Activated T-cell treated with anti-CD3 and anti-CD28 coated beads for 1 hour (primary cell): ENCODE measurements at places on chromosomes 1 and 21.

GRCh38 chr1:186202271-186202764, 172.7 kb downstream of the TPR start:
- DNase-seq = no peak

- DNase-seq = no peak
These were observed 609.4 kb upstream of the PKN2 start for GRCh38 chr1:88074661-88075060.

GRCh38 chr1:160363010-160363409, 3.9 kb upstream of the NHLH1 start:
- DNase-seq = no peak

DNA sequence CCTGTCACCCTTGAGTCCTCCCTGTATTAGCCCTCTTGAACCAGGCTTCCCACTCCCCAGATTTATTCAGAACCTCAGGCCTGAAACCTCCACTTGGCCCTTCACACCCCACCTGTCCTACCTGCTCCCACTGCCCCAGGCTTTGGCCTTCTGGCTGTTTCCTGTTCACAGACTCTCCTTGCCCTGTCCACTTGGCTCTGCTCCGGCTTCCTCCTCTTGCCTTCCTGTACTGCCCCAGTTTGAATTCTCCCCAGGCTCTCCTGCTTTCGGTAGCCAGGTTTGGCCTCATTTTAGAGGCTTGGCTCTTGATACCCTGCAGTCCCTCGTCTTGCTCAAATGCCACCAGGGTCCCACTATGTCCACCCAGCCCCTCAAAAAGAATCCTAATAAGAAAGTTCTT, 385.2 kb downstream of the KCNH1 start:
- DNase-seq = no peak

- DNase-seq = no peak
These were observed 20.9 kb downstream of the POFUT2 start for GRCh38 chr21:45266518-45267389.

DNA sequence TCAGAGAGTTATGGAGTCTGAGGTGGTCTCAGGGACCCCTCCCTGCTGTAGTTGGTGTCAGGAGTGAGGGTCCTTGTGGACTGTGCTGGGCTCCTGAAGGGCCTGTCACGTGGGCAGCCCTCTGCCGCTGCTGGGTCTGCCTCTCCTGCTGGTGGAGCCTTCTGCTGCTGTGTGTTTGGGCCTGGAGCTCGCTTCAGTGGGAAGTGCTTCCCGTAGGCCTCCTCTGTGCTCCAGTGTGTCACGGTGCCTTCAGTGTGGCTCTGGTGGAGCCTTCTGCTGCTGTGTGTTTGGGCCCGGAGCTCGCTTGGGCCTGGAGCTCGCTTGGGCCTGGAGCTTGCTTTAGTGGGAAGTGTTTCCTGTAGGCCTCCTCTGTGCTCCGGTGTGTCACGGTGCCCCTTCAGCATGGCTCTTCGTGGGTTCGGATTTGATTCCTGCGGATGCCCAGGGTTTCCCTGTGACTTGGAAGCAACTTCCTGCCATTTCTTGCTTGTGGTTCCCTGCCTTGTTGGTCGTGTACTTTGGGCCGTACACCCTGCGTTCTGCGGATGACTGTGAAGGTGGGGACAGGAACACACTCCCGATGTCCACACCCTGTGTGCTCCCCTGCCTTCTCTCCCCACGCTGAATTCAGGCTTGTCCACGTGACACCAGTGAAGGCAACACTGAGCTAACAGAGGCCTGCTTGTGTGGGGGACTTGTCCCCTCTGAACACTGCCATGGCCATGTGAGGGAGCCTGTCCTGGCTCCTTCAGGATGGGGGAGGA, 19.5 kb downstream of the C1orf174 start:
- DNase-seq = no peak

DNA sequence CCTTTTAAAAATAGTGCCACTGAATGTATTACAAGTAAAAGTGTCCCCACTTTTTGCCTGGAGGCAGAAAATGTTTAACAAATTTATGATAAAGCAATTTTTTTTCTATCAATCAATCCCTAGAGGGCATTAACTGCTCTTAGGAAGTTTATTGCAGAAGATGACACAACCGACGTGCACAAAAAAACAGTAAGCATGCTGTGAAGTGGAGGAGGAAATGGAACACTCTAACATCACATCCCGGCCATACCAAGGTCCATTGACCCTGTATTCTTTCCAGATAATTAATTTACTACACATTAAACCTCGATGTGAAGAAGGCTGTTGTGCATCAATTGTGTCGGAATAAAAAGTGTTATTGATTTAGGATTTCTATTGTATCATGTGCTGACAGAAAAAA, 264.9 kb upstream of the NR5A2 start:
- DNase-seq = no peak

- DNase-seq = no peak
These were observed 77.1 kb downstream of the PGBD5 start for GRCh38 chr1:230349020-230349393.

DNA sequence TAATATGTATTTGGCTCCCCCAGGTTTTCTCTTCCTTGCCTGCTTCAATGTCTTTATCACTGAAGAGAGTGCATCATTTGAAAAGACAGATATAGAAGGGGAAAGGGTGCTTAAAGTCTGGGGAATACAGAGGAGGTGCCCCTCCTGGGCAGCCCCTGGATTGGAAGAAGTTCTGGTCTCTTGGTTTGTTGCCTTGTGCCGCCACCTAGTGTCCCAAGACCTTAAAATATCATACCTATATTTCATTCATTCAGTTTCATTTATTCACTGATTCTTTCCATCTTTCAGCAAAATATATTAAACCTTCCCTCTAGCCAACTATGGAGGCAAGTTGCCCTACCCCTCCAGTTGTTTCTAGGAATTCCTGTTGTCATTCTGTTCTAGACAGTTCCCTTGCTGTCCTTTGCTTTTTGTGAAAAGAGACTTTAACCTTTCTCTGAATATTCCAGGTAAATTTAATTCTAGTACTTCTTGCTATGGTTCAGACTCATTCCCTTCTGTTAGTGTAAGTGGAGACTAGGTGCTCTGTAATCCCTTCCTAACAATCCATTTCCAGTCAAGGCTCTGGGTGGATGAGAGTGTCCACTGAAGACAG, 56.1 kb downstream of the MEF2D start:
- DNase-seq = no peak

DNA sequence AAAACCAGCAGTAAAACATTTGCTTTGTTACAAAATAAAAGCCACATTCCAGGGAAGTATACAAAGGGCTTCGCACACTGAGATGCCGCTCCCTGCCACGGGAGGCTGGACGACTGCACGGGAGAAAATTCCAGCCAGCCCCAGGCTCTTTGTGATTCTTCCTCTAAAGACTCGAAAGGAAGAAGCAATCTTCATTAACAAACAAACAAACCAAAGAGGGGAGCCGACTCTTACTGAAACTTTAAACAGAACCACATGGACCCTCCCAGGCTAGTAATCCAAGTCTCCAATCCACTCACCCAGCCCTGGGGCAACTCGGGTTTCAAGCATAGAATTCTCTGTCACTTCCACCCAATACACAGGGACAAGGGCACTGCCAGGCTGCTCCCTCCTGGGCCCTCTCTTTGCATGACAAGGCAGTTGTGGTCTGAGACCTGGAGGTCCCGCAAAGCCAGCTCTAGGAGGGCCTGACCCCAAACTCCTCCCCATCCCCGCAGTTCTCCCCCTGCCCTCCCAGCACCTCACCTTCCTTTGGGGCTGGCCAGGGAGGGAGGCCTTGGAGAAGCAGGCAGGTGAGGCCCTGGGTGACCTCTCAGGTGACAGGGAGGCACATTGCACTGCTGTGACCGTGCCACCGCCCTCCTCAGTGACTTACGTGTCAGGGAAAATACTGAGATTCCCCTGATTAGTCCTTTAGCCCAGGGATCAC, 26.6 kb upstream of the COL18A1 start:
- DNase-seq = no peak

DNA sequence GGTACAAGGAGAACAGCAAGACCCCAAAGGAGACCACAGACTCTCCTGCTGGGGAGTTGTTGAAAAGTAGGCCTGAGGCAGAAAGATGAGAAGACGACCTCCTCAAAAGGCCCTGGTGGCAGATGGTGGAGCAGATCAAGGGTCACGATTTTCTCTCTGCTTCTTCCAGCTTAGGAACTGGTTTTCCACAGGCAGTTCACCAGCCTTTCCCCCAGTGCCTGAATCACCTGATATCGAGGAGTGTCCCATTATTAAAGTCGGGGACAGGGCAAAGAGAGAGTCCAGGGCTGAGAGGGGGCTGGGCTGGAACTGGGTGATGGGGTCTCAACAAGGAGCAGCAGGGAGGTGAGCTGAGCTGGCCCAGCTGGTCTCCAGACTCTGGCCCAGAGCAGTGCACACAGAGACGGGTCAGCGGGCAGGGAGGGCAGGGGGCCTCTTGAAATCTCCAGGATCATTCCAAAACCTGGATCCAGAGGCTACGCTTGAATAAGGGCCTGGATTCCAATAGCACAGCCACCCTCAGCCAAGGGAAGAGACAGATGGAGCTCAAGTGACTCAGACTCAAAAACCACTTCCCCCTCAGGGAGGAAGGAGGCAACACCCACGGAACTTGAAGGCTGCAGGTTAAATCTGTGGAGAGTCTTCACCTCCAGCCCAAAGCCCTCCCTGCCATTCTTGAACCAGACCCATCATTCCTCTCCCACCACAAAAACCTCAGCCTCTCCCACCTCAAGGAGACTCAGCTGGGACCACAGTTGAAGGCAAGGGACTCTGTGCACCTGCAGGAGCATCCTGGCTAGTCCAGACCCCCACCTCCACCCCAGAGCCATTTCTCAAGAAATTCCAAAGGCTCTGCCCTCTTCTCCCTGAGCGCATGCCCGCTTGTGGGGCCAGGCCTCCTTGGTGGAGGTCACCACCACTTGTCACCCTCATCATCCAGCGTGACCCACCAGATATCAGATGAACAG, at the start of gene S100A5:
TSS of gene S100A5 (minus strand) at position 541 of the 968 bp plus-strand sequence. CDS start 743 bp downstream, outside the sequence.
- peak; percentile 46 for DNase-seq

DNA sequence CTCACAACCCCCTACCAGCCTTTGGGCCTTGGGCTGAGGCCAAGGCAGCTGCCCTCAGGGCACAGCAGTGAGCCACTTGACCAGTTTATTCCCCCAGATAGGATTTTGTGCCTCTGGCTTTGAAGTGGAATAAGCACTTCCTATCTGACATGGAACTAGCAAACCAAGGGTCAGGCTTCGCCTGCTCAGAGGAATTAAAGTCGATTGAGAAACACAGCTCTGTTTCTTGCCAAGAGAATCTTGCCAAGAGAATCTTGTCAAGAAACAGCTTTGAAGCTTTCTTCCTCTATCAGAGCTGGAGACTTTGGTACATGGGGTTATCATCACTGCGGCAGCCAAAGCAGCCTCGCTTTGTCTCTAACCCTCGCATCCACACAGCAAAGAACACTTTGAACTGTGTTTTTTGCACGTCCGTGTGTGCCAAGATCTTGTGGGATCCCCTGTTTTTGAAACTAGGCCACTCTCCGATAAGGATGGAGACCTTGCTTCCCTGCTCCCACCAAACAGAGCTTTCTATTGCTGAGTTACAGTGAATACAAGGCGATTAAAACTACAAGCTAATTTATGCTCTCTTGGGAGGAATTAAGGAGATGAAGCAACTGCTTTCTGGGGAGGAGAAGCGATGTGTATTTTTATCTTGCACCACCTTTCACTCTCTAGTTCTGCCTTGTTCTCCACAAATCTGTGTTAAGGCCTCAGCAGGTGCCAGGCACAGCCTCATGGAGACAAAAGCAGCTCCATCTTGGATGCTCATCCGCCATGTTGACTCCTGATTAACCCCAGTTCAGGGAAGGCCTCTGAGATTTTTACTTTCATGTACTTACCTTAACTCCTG, 67.3 kb downstream of the RHOU start:
- no peak for DNase-seq

DNA sequence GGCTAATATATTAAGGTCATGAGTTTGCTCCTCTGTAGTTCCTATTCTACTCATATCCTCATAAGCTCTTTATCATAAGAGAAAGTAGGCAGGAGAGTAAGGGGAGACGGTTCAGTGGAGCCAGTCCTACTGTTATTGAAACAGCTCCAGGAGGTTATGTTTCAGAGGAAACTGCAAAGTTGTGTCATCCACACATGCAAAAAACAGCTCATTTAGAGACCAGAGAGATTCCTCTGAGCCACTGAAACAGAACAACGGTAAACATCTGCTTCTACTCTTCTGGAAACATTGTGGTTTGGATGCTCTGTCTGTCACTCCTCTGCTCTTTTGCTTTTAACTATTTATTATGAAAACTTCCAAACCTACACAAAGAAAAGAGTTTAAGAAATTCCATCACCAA, 66.3 kb upstream of the PPP2R5A start:
- no peak for DNase-seq

DNA sequence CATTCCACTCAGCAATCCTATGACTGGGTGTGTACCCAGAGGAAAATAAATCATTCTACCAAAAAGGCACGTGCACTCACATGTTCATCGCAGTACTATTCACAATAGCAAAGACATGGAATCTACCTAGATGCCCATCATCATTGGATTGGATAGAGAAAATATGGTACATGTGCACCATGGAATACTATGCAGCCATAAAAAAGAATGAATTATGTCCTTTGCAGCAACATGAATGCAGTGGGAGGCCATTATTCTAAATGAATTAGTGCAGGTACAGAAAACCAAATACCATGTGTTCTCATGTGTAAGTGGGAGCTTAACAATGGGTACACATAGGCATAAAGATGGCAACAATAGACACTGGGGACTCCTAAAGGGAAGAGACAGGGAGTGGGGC, 39.9 kb upstream of the SLC35F3 start:
- DNase-seq = no peak

- no peak for DNase-seq
These were observed 130.5 kb downstream of the RHOU start for GRCh38 chr1:228865627-228866330.

DNA sequence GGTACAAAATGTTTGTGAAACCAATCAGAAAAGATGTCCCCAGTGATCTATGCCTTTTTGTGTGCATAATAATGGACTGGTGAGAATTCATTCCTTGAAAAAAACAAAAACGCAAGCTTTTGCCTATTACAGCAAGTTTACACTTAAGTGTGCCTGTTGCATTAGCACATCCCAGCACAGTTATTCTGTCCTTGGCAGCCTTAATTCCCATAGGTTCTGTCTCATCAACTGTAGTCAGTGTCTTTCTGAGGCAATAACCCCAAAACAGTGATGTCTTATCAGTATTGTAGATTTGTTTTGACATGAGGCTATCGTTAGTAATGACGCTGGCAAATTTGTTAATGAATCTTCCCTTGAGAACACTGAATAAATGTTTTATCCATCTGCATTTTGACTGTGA, 109.9 kb upstream of the KCTD3 start:
- no peak for DNase-seq

DNA sequence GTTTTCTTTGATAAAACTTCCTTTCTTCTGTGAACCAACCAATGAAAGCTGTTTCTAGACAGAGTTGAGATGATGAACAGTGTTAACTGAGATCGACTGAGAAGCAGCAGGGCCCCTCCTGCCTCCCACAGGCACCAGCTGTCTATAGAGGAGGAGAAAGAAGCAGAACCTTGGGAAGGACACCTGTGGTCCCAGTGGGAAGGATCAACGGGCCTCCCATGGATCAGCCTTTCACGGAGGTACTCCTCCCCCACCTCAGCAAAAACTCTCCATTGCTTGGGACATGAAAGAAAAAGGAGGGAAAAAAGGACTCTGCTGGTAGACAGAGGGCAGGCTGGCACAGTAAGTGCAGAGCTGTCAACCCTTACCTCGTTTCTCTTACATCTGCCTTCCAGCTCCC, 40.5 kb downstream of the PLPPR5 start:
- DNase-seq = no peak
